ENCODE measurements at places on chromosomes 1 and 21. TPM values are rescaled to one million over a fixed set of nuclear protein-coding genes. Genes with fewer than 3 reads are reported as not detected.

DNA sequence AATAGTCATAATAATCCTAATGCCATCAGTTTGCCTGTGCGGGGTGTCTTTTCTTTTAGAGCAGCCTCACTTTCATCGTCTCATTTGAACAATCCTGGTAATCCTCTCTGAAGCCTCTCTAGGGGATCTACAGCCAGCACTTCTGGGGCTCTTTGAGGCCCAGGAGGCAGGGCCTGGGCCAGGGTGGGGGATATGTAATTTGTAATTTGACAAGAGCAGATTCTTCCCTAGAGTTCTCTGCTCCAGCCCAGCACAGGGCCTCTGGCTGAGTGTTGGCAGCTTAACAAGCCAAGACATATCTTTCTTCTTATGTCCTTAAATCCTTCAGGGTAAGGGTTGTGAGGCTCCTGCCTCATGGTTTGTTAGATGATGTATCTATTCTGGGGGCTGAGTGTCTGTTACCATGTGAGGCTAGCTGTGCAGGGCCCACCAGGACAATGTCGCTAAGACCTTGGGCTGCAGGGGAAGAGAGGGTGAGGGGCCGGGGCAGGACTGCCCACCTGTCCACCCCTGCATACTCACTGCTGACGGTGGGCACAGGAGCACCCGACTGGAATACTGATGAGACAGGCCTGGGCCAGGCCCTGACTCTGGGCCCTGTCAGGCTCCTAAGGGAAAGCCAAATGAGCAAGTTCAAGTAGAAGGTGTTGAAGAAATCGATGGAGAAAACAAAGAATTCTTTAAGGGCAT lies 45.3 kb upstream of the PARP1 start:
- H3K36me3 ChIP-seq: no peaks in the 10 kb centered on the region
- no peaks in the 10 kb centered on the region for H3K27me3 ChIP-seq
- DNase-seq: no peak
- H3K4me3 ChIP-seq: no peak overlapping the region
- no peaks in the 10 kb centered on the region for H3K4me1 ChIP-seq

- no peak overlapping the region for H3K27ac ChIP-seq
- no peaks in the 10 kb centered on the region for H3K4me1 ChIP-seq
- H3K4me3 ChIP-seq: no peak overlapping the region
- no peaks in the 10 kb centered on the region for H3K36me3 ChIP-seq
- no peaks in the 10 kb centered on the region for H3K27me3 ChIP-seq
These were observed 63.1 kb downstream of the TMPRSS15 start for GRCh38 chr21:18340387-18340942.

TMEM201 gene
- total RNA-seq: 12.0 TPM

GBP1 gene
- total RNA-seq: 17.4 TPM

OPTC gene
- total RNA-seq: not detected

Data from vagina (tissue), 2 donors.